CD4-positive, CD25-positive, alpha-beta regulatory T cell (primary cell): ENCODE measurements at places on chromosomes 5 and 9.

- no peak for DNase-seq
Observed at GRCh38 chr5:151781201-151781600, 9.4 kb downstream of the G3BP1 start.

- DNase-seq, result peak; percentile 65
Observed at GRCh38 chr9:2087500-2088313, 72.6 kb downstream of the SMARCA2 start.

- no peak for DNase-seq
Observed at GRCh38 chr5:122182491-122182921, 53.2 kb downstream of the ZNF474 start.

GRCh38 chr9:118975736-118976135 lies 393.5 kb downstream of the BRINP1 start:
- no peak for DNase-seq

GRCh38 chr5:100108883-100109282 lies 426.3 kb upstream of the FAM174A start:
- DNase-seq, result no peak

GRCh38 chr5:53482717-53483638 lies 2.5 kb downstream of the FST start:
- DNase-seq, result peak; percentile 20

DNA sequence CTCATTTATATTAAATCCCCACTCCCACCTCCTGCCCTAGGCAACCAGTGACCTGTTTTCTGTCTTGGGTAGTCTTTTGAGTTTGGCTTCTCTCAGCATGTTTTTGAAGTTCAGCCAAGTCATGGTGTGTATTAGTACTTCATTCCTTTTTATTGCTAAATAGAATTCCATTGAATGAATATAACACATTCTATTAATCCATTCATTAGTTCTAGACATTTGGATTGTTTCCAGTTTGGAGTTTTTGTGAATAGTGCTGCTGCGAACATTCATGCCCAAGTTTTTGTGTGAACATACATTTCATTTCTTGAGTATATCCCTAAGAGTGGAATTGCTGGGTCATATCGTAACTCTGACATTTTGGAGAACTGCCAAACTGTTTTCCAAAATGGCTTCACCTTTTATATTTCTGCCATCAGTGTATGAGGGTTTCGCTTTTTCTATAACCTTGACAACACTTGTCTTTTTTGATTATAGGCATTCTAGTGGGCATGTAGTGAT lies 2.7 kb downstream of the ZNF346 start:
- no peak for DNase-seq

GRCh38 chr5:111121926-111122325 lies 29.8 kb downstream of the WDR36 start:
- no peak for DNase-seq

DNA sequence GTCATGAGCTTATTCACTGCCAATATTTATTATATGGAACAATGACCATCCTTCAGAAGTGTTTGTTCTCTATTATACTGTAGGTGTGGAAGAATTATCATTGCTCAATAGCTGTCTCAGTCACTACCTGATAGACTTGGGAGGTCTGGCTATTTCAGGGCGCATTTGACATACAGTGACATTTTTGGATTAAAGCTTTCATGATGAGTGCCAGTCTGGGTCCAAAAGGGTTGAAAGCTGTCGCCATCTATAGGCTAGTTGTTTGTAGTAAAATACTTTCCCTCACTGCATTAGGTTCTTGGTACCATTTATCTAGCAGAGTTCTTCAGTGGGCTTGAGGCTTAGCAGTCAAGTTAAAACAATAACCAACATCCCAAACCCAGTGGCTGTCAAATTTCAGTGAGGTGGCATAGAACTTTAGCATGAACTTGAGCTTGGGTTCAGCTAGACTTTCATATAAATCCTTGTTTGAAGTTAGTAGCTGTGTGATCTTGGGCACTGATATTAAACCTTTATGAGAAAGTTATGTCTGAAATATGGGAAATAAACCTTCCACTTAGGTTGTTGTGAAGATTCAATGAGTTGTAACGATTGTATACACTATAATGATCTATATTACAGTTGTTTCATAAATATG lies 110.5 kb upstream of the CDKN2B start:
- DNase-seq, result no peak

DNA sequence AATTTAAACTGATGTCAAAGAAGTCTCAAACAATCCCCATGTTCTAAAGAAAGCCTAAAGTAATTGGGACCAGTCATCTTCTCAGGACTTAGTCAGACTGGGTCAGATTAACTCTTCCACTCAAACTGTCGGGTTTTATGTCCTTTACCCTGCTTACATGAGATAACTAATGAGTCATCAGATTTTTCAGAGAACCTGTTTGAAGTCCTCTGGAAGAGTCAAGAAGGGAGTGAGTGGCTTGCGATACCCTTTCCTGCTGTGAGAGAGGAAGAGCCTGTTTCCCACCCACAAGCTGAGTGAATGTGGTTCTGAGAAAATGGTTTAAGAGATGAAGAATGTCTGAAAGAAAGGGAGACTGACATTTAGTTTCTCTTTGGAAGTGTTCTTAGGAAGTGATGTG lies 1866.7 kb upstream of the C9orf72 start:
- DNase-seq, result no peak

- no peak for DNase-seq
Observed at GRCh38 chr9:76996700-76997099, 22.8 kb upstream of the FOXB2 start.

GRCh38 chr5:144144956-144145751 lies 25.3 kb downstream of the YIPF5 start:
- DNase-seq, result no peak

GRCh38 chr9:124834591-124834990 lies 18.7 kb upstream of the WDR38 start:
- no peak for DNase-seq

DNA sequence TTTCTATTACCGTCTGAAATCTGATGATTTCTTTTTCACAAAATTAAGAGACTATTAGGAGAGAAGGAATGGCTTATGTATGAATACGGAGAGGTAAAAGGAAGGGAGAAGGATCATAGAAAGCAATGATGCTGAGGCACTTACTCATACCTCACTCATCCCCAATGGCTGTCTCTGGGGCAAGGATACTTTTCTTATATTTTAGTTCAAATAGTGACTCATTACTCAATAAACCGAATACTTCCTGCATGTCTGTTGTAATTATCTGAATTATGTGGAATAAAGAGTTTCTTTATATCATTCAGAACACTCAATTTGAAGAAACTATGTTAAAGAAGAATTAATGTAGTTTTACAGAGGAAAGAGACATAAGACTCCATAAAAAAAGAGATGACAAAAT lies 284.5 kb upstream of the NUDT12 start:
- no peak for DNase-seq

GRCh38 chr5:127353796-127354195 lies 63.2 kb downstream of the MEGF10 start:
- no peak for DNase-seq

- DNase-seq, result peak; percentile 37
Observed at GRCh38 chr9:98191671-98192502, 550 bp downstream of the CORO2A start.

- no peak for DNase-seq
Observed at GRCh38 chr5:145510769-145511168, 324.4 kb downstream of the PRELID2 start.

- no peak for DNase-seq
Observed at GRCh38 chr5:10485142-10485795, 43.6 kb downstream of the ROPN1L start.

DNA sequence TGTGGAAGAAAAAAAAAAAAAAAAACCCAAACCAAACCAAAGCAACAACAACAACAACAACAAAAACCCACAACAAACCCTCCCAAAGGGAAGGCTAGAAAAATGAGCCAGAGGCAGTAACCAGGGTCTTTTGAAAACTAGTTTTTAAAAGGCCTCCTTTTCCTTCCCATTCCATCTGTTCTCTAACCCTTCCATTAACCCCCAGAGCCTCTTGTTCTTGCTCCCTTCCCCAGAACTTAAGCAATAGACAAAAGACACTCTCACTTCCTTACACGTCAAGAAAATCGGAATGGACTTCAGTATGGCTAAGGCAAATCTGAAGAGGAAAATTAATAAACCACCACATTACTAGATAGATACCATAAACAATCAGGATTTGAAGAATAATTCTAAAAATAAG lies 292.8 kb downstream of the ARL15 start:
- no peak for DNase-seq

- no peak for DNase-seq
Observed at GRCh38 chr5:71537687-71538086, 49.5 kb upstream of the MCCC2 start.

GRCh38 chr5:93601802-93602155 lies 18.8 kb downstream of the NR2F1 start:
- no peak for DNase-seq

DNA sequence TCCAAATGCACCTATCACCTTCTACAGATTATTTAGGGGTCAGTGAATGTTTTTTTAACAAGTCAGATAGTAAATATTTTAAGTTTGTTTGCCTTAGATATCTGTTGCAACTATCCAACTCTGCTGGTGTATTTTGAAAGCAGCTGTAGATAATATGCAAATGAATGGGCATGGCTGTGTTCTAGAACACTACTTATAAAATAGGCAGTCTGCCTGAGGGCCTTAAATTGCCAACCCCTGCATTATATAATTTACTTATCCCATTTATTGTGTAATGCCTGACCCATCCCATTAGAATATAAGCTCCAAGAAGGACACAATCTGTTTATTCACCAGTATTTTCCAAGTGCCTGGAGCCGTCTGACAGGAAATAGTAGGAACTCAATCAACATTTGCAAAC lies 149.0 kb downstream of the TTC39B start:
- no peak for DNase-seq

DNA sequence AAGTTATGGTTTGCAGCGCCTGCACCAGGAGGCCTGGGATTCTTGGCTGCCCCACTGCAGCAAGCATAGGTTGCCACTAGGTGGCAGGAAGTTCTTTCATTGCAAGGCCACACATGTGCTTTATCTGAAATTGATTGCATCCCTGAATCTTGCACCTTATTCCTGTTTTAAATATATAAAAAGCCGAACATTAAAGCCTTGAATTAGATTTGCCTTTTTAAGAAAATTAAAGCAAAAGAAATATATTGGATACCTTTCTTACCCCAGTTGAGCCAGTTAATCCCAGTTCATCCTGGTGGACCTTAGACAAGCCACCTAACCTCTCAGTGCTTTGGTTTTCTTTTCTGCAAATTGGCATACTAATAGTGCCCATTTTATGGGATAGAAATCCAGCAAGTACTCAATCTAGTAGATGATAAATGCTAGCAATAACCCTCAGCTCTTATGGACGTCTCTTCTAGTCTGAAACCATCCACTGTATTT lies 6.3 kb upstream of the TRMT10B start:
- peak; percentile 37 for DNase-seq

DNA sequence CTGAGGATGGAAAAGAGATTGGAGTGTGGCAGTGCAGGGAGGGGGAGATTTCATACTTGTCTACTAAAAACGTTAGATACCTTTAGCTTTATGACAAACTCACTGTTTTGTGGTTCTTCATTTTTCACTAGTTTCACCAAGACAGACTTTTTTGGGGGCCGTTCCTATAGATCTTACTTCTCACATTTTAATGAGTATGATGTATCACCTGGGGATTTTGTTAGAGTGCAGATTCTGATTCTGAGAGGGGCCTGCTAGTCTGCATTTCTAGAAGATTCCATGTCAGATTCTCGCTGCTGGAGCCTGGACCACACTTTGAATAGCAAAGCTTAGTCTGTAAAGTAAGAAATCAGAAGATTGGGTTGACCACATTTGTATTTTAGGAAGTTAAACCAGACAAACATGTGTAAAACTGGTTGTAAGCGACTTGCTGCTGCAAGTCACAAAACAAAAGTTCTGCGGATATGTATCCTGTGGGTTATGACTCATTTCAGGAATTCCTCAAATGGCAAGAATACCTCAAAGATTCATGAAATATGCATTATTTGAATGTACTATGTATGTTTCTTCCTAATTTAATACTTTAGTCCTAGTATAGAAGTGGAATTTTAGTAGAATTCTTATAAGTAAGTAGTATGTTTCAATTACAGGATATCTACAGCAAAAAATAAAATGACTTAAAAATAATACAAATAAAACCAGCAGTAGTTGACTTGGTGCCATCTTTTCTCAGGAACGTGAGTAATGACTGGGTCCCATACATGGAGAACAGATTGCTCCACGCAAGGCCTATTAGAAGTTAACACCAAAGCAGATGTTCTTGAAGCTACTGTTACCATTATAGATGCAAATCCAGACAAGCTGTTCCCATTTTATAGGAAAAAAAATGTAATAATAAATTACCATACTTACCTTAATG lies 27.8 kb downstream of the NFIL3 start:
- peak; percentile 84 for DNase-seq

DNA sequence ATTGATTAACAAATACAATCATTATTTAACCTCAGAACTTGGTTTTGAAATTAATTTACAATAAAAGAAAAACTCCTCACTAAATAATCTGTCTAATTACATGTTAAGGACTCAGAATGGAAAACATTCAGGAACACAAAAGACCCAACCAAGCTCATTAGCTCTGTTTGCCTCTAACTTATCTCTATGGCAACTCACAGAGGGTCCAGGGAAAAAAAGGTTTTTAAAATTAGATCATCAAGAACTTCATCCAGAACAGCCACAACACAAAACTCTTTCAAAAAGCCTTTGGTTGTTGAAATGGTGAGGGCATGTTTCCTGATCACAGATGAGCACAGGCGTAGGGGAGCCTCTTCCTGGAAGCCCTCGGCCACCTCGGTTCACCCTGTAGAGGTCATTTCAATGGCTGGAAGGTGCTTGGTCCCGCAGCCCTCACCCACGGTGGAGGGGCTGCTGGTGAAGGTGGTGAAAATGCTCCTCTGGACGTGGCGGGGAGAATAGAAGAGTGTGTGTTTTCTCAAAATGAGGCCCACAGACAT lies 17.2 kb upstream of the TCF7 start:
- DNase-seq, result no peak

DNA sequence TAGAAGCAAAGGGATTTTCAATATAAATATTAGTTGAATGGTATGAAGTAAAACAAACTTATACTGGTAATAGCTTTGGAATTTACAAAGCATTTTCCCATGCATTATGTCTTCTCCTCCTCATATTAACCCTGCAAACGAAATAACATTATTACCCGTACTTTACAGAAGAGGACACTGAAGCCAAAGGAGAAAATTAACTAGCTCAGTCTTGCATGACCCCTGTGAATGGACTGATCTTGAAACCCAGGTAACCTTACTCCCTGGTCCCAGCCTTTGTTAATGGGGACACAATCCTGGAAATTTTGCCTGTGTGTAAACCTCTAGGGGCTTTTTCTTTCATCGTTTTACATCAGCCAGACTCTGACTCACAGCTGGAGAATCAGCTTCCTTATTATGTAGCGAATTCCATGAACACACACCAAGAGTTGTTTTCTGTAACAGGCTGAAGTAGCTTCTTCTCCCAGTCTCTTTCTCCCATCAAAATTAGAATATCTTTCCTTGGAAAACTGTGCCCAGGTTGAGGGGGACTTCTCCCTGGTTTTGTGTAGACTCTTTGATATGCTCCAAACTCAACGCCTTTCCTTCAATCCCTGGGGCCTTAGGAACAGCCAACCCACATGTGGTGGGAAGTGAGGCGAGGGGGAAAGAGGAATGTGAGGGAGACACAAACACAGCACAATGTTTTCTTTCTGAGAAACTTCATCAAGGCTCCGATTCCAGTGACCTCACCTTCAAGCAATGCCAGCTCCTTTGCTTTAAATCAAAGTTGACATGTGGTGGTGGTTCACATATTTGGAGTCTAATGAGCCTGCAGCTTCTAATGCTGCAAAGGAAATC lies 480.9 kb upstream of the PAPPA start:
- DNase-seq, result no peak

- DNase-seq, result no peak
Observed at GRCh38 chr5:158521995-158522394, 577.7 kb downstream of the EBF1 start.
